KBM-7 (cell line): ENCODE measurements at places on chromosomes 12 and 14.

DNA sequence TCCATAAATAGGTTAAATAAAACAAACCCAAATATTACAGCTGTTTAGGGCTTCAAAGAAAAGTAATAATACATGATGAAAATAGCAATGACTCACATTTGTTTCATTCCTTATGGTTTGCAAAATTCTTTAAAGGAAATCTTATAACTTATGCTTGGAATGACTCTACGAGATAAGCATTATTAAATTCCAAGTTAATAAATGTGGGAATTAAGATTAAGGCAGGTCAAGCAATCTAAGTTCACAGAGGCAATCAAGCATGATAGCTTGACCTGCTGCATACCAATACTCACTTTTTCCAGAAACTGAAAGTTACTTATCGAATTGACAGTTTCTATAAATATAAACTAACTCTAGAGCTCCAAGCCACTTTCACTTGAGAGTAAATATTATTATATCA is 1002.9 kb upstream of the SEL1L start:
- DNase-seq, result no peak

DNA sequence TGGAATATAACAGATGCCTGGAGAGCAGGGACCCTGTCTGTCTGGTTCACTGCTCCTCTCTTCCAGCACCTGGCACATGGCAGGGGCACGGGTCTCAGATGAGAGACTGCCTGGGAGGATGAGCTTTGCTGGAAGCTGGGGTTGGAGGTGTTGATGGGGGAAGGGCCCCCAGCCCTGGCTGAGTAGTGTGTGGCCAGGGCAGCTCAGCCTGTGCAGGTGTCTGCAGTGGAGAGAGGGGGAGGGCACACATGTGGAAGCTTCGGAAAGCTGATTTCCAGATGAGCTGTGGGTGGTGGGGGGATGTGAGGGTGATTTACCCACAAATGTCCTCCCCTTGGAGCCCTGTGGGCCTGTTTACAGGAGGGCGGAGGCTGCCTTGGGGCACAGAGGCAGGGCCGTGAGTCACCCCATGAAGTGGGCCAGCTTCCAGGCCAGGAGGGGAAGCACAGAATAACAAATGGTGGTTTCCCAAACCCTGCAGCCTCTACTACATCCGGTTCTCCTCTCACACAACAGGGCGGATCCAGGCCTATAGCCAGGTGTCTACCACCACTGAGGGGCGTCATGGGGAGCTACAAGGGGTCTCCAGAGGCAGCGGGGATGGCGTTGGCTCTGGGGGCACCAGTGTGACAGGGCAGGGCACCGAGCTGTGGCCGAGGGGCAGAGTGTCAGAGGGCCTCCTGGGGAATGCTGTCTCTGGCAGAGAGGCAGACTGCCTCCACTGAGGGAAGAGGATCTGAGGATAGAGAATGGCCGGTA is 11.0 kb downstream of the KRT7 start:
- DNase-seq, result peak; percentile 81

DNA sequence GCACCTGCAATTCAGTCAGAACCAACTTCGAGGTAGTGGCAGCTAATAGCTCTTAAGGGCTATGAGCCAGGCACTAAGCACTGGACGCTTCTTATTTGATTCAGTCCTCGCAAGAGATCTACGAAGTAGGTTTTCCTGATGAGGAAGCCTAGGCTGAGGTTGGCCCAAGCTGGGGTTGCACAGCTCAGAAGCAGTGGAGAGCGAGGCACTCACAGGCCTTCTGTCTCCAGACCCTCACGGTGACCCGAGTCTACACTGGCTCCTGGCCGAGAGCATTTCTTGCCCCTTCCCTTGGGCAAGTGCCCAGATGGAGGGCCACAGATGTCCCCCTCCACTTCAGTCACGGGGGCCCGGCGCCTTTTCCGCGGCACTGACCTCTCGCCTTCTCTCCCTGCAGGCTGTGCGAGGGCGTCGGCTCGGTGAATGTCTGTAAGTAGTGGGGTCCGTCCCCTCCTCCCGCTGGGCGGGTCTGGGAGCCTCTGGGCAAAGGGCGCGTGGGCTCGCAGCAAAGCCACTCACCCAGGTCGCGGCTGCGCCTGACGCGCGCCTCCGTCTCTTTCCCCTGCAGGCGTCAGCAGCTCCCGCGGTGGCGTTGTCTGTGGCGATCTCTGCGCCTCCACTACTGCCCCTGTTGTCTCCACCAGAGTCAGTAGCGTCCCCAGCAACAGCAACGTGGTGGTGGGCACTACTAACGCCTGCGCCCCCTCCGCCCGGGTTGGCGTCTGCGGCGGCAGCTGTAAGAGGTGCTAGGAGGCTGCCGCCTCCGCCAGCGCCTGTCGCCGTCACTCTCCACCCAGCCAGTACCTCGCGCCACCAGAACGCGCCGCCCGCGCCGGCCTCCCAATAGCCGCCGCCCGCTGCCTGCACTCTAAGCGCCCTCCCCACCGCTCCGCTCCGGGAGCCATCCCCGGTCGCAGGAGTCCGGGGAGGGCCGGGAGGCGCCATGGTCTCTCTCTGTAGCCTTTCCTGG is 13.1 kb downstream of the KRT83 start:
- no peak for DNase-seq

GRCh38 chr14:100683578-100683977 is 43.1 kb upstream of the DLK1 start:
- DNase-seq, result peak; percentile 26

DNA sequence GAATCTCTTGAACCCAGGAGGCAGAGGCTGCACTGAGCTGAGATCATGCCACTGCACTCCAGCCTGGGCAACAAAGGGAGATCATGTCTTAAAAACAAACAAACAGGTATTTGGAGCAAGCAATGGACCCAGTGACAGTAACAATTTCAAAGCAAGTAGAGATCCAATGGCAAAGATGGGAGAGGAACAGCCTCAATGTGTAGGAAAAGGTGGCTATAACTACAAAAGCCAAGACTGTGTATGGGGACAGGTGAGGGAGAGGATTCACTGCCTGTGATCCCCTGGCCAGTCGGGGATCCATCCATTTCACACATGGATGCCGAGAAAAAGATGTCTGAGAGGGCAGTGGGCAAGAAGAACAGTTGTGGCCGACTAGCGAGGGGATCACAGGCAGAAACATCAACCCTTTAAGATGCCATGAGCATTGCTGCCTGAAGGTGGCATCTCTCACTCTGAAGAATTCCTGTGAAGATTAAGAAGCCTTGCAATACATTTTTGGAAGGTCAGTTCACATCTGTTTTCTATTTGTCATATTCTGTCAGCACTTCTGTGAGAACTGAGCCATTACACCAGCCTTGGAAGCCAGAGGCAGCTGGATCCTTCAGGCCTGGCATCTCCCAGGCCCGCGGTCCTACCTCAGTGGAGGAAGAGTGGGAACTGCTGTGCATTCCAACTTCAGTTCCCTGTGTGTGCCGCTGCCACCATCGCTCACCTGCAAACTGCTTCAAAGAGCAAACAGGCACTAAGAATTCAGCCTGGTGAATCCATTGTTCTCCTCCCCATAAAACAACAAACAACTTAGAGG is 54.5 kb upstream of the FRS2 start:
- DNase-seq, result peak; percentile 46

- DNase-seq, result no peak
Measured at GRCh38 chr14:69715725-69716477, 51.0 kb upstream of the SRSF5 start.

DNA sequence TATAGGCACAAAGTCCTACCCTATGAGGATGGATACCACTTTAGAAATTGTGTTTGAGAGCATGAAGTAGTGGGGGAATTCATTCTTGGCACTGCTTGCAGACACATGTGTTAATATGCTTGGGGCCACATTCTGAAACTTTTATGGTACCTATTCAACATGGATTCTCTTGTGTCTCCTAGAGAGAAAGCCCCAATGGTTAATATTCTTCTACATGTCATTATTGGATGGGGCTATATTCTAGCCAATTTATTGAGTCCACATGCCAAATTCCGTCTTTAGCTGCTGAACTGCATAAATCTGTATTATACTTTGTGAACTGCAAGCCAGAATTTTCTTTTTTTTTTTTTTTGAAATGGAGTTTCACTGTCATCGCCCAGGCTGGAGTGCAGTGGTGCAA is 140.0 kb downstream of the KICS2 start:
- no peak for DNase-seq

- DNase-seq, result no peak
Measured at GRCh38 chr12:83040991-83041390, 354.3 kb downstream of the TMTC2 start.

GRCh38 chr12:130227641-130228040 is 65.4 kb downstream of the FZD10 start:
- no peak for DNase-seq

DNA sequence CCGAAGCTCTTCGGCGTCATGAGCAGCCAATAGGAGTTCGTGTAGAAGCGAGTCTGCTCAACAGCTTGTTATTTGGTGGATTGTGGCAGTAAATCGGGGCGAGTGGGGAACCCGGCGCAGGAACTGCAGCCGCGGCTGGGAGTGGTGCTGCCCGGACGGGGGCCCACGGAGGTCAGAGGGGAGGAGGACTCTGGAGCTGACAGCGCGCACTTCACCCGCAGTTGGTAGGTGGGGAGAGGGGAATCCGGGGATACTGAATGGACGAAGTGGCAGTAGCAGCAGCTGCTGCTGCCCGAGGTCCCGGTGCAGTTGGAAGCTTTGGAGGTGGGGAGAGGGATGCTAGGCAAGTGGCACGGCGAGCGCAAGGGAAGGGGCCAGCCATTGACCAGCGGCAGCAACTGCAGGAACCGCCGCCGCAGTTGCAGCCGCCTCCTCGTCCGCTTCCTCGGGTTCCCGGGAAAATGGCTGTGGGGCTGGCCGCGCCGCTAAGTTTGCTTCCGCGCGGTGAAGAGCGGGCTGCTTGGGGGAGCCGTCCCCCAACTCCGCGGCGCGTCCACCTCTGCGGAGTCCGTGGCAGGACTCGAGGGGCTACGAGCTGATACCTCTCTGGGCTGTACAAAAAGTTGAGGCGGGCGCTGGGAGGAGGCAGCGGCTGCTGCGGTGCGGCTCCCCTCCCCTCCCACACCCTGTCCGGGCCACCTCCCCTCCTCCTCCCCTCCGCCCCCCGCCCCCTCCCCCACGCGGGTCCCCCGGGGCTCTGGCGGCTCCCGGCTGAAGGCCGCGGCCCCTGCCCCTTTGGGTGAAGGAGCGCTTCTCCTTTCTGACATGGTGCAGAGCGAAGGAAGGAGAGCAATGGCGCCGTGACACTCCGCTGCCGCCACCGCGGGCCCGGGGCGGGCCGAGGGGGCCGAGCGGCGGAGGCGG is at the start of gene ARID4A:
Gene ARID4A (plus strand): TSS at position 79 of the 924 bp plus-strand sequence. CDS start 1,300 bp downstream, outside the sequence.
- DNase-seq, result peak; percentile 12

GRCh38 chr12:13749389-13749788 is 232.0 kb downstream of the GRIN2B start:
- DNase-seq, result no peak

- DNase-seq, result no peak
Measured at GRCh38 chr12:10718279-10718821, 4.8 kb downstream of the YBX3 start.

DNA sequence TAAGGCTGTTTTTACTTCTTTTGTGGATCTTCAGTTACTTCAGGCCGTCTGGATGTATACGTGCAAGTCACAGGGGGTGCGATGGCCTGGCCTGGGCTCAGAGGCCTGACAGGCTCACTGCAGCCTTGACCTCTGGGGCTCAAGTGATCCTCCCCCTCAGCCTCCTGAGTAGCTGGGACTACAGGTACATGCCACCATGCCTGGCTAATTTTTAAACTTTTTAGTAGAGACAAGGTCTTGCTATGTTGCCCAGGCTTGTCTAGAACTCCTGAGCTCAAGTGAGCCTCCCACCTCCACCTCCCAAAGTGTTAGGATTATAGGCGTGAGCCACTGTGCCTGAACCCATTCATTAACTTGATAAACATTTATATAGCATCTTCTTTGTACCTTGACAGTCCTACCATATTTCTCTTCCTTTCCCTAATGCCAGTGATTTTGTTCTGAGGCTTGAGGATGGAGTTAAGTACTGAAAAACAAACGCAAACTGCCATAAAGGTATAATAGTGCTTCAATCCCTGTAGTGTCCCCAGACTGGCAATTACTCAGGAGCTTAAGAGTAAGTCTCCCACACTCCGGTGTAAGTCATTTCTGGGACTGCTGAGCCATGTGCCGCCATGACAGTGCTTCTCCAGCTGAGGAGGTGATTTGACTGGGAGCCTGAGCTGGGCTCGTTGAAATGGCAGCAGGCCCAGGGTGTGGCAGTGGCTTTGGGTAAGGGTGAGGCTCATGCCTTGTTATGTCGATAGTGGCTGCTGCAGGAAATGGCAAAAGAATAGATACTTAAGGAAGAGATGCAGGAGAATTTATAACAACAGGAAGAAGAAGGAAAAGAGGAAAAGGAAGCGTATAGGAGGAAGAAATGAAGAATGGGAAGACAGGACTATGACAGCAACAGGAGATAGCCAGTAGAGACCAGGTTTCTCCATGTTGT is 43.7 kb upstream of the HECTD1 start:
- DNase-seq, result no peak

DNA sequence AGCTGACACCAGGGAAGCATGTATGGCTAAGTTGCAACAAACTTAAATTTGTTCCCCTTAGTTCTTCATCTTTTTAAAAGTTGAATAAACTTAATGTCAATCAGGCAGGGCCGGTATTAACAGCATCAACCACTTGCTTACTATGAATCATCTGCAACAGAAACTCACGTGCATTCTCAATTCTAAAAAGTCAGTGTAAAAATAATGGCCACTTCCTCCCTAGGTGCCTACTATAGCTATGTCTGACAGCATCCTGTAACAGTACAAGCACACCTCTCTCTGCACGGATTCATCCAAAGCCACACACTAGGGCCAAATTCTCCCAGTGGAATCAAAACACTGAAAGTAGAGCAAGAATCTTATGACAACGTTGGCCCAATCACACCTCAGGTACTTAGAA is 48.6 kb downstream of the PPP1R36 start:
- DNase-seq, result no peak

GRCh38 chr14:46490238-46490685 is 161.3 kb downstream of the RPL10L start:
- peak; percentile 58 for DNase-seq

DNA sequence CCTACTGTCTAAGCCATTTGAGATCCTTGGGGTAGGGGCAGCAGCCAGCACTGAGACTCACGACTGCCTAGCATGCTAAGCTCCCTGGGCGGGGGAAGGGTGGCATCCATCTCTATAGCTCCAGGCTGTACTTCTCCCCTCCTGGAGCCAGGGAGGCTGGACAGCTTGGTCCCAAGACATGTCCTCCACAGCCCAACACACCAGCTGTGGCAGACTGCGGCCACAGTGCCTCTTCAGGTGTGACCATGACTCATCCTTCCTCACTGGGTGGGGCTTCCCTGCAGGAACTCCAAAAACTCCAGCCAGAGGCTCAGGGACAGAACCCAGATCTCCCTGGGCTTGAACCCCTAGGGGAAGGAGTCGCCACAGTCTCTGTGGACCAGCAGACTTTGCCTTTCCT is 193.9 kb downstream of the GPHN start:
- no peak for DNase-seq

GRCh38 chr14:42862114-42862513 is 1255.4 kb downstream of the LRFN5 start:
- DNase-seq, result no peak

DNA sequence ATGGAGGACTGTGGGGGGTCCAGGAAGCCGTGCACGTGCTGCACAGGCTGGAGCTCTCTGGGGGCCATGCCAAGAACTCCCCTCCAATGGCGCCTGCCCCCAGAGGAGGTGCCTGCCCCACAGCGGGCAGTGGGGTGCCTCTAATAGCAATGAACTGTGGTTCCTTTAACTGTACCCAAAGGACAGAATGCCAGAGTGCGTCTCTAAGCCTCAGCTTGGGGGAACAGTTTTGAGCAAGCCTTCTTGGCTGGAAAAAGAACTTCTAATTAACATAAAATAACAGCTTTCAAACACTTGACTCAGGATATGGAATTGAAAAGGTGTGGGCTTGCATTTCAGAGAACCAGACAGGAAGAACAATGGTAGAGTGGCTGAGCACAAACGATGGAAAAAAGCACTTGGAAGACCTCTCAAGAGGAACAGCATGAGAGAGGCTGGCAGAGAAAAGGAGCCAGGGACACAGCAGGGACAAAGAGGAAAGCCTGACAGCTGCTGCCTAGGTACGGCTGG is 195.6 kb downstream of the TTC7B start:
- no peak for DNase-seq
